ENCODE measurements at places on chromosomes 5 and 9. TPM values are rescaled to one million over a fixed set of nuclear protein-coding genes. Genes with fewer than 3 reads are reported as not detected.
A peak's percentile ranks its signal among the peaks of the same experiment; 100 is the strongest.

C9orf50 gene
- 1.8 TPM for total RNA-seq

MRPL41 gene
- total RNA-seq: 70.2 TPM

ANKRD31 gene
- total RNA-seq: under 0.01 TPM

LCN2 gene
- not detected for total RNA-seq

NR4A3 gene
- total RNA-seq: 1.5 TPM

LCP2 gene
- total RNA-seq: not detected

CTSV gene
- 29.0 TPM for total RNA-seq

CEL gene
- total RNA-seq: 1.6 TPM

C1QTNF3 gene
- 4.6 TPM for total RNA-seq

SLC34A1 gene
- total RNA-seq: not detected

- H3K4me3 ChIP-seq: peak overlapping the region; percentile 70
- H3K27ac ChIP-seq: peak overlapping the region; percentile 98
- H3K4me1 ChIP-seq: peaks cover 12% of the 10 kb centered on the region
Observed at GRCh38 chr9:34179213-34180136, 632 bp downstream of the UBAP1 start.

- no peaks in the 10 kb centered on the region for H3K4me1 ChIP-seq
- no peaks in the 10 kb centered on the region for H3K36me3 ChIP-seq
- H3K27me3 ChIP-seq: no peaks in the 10 kb centered on the region
- DNase-seq: no peak
Observed at GRCh38 chr9:16003785-16004184, 450.9 kb downstream of the CCDC171 start.

DNA sequence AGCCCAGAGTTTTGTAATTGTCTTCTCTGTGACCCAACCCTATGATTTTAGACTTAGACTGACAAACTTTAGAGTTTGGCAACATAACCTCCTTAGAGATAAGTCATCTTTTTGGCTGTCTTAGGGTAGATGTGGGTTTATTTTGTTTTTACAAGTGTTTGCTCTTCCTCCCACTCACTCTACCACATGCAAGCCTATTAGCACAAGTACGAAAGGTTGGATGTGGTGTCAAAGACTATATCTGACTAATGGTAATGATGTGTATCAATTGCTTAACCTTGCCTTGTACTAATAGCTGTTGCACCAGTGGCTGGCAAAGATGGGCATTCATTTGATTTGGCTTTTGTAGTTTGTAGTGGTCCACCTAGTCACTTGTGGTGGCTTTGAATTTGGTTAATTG lies 46.5 kb downstream of the SLC25A46 start:
- no peaks in the 10 kb centered on the region for H3K36me3 ChIP-seq
- H3K4me3 ChIP-seq: no peak overlapping the region
- H3K27ac ChIP-seq: no peak overlapping the region
- no peaks in the 10 kb centered on the region for H3K27me3 ChIP-seq
- DNase-seq: peak; percentile 74

DNA sequence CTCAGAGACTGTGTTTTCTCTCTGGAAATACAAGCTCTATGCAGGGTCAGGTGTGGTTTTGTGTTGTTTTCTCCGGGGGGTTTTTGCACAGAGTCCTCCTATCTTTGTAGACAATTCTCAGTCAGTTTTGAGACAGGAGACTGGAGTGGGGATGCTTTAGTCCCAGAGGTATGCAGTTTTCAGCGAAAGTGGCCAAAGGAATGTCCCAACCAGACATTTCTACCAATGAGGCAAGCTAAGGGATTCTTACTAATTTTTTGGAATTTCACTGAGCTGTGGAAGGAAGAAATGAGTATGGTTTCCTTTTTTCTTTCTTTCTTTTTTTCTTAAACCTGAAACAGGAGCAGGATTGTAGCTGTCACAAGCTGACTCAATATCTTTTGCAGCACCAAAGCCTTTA lies 35.3 kb upstream of the PLPP1 start:
- no peak overlapping the region for H3K27ac ChIP-seq
- DNase-seq: peak; percentile 43
- H3K27me3 ChIP-seq: no peaks in the 10 kb centered on the region
- no peak overlapping the region for H3K4me3 ChIP-seq

DNA sequence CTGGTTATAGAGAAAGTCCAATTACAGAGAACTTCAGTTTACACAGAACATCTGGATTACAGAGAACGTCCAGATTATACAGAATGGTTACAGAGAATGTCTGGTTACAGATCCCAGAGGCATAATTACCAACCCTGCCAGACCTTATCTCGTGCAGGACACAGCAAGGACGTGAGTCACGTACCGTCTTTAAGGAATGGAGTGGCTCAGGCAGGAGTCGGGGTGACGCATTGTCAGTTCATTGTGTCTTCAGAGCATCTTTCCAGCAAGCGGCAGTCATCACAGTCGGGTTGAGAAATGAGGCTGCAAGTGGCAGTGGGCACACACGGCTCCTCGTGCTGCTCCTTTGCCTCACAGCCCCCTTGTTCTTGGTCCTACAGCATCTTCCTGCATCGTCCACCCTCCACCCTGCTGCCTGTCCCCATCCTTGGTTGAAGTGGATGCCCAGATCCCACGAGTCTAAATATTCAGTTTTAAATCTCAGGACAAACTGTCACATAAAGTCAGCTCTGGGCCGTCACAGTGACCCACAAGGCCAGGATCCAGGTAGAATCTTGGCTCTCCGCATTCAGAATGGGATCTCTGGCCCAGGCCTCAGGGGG lies 30.0 kb upstream of the SLC6A19 start:
- no peaks in the 10 kb centered on the region for H3K4me1 ChIP-seq
- H3K4me3 ChIP-seq: no peak overlapping the region
- H3K36me3 ChIP-seq: no peaks in the 10 kb centered on the region
- peak; percentile 63 for DNase-seq
- no peak overlapping the region for H3K27ac ChIP-seq
- no peaks in the 10 kb centered on the region for H3K27me3 ChIP-seq

- H3K27me3 ChIP-seq: no peaks in the 10 kb centered on the region
- no peak for DNase-seq
- no peak overlapping the region for H3K4me3 ChIP-seq
- H3K4me1 ChIP-seq: no peaks in the 10 kb centered on the region
Observed at GRCh38 chr9:19992556-19992955, 203.7 kb upstream of the SLC24A2 start.
